Urinary bladder (tissue), 4 donors: ENCODE measurements at places on chromosomes 2 and 18. TPM values are rescaled to one million over a fixed set of nuclear protein-coding genes. Genes with fewer than 3 reads are reported as not detected.

GRCh38 chr2:218547511-218547910 is 20.6 kb downstream of the USP37 start:
- no peak for DNase-seq

DNA sequence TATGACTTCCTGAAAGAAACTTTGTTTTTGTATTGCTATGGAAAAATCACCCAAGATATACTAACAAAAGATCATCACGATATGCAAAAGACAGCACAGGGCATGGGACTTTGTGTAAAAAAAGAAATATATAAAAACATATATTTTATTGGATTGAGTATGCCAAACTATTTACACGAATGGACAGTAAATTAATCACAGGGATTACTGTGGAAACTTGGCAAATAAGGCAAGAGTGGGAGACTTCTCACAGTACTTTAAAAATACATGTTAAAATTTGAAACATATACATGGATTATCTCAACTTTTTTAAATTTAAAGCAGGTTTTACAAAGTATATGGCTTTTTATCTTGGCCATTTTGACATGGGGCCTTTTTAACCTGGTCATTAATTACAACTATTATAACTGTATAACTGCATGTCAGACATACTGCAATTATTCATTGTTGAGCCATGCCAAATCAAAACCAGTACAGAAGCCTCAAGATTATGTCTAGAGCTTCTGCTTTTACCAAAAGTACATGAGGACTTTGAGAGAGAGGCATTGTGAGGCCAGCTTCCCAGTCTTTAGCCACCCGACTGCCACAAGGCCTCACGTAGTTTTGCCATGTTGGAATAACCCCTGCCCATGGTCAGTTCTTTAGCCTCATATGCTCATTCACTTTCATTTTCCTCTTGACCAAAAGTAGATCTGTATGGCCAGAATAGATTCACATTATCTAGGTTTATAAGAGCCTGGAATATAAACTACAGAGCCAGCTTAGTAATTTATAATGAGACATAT is 419.8 kb downstream of the SETBP1 start:
- no peak for DNase-seq

DNA sequence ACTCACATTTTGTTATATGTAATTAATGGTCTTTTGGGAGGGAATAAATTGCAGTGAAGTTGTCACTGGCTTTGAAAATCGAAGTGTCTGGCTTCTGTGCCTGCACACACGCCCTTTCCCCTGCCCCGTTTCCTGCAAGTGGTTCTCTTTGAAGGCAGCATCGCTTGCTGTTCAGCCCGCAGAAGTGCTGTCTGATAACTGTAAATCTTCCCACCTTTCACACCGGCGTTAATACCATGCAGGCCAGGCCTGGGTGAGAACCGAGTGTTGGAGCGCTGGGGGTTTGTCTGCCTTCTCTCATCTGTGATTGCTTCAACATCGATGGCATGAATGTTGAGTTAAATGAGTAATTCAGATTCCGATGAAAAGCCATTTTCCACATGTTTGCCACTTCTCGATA is 37.9 kb upstream of the RPL31 start:
- no peak for DNase-seq

DNA sequence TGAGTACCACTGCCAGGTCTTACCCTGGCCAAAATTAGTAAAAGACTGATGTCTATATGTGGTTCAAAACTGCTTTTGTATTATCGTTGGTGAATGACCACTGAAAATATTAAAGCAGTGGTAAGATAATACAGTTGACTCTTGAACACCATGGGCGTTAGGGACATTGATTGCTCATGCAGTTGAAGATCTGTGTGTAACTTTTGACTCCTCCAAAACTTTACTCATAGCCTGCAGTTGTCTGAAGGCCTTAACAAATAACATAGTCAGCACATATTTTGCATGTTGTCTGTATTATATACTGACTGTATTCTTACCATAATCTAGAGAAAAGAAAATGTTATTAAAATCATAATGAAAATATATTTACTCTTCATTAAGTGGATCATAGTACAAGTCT is 5.8 kb upstream of the ANKRD12 start:
- DNase-seq: no peak

- peak; percentile 15 for DNase-seq
Measured at GRCh38 chr2:160752475-160753330, 259.1 kb upstream of the RBMS1 start.

Gene ACTG2
- 637 TPM for total RNA-seq

Gene PRKAG3
- total RNA-seq: 1.2 TPM
